ENCODE measurements at places on chromosomes 5 and 9.

DNA sequence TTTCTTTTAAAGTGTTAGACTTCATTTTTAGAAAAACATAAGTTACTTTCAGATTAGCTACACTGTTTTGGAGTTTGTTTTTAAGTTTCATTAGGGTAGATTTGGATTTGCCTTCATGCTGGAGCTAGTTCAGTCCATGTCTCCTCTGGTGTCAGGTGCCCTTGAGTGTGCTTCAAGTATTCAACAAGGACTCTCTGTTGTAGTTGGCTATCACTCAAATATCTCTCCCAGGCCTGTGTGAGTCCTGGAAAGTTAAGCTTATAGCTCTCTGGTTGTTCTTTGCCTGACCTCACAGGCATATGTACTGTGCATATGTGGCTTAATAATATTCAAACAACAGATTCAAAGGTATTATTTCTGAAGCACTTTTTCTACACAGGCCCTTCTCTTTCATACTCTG, 45.4 kb downstream of the PTBP3 start:
- no peak for DNase-seq

DNA sequence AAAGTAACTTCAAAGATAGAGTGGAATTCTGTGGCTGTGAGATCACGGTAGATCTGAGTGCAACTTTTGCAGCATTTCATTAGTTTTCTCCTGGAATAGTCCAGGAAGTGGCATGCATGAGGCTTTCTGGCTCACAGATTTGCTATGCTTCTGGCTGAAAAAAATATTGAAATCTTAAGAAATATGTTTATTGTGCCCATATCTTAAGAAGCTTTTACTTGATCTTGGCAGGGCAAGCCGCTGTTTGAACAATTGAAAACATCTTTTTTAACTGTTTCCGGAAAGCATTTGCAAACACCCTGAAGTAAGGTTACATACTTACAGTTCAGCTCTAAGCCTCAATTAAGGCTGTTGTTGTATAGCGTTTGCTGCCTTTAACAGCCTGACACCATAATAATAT, 135.7 kb upstream of the GDNF start:
- DNase-seq: no peak

DNA sequence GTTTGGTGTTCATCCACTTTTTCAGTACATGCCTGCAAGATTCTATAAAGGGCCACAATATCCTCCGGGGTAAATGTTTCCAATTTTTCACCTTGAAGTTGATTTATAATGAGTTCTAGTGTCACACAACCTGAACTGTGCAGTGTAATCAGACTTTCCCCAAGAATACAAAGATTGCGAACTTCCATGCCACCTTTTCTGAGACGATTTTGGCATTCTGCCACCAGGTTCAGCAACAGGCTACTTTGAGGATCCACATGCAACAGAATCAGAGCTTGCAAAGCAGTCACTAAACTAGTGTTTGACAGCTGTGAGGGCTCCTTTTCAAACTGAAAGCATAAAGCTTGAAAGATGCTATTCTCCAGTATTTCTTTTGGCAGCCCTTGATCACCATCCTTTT, 1.6 kb downstream of the FASTKD3 start:
- DNase-seq: no peak

DNA sequence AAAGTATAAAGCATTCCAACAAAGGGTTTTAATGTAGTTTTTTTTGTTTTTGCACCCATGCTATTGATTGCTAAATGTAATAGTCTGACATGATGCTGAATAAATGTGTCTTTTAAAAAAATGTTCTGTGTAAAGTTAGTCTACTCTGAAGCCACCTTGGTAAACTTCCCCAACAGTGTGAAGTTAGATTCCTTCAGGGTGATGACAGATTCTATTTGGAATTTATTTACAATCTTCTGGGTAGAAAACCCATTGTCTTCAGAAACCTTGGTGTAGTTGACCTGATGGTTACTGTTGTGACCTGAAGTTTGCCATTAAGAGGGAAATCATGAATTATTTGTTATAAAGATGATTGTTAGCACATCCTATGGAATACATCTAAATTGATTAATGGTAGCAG, 64.7 kb upstream of the TRPC7 start:
- no peak for DNase-seq

DNA sequence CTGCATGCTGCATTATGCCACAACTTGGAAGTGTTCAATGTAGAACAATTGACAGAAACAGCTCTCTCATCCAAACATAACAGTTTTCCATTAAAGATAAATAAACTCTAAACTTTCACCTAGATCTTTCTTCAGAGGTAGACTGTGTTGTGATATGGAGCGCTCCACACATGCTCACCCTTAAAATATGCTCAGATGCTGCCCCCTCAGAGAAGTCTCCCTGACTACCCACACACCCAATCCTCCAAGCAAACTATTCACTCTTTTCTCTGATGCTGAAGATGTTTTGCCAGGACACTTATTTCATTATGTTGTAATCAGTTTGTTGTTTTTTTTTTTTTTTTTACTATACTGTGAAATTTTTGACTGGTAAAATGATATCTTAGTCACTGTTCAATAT, 206.6 kb upstream of the RASA1 start:
- no peak for DNase-seq

DNA sequence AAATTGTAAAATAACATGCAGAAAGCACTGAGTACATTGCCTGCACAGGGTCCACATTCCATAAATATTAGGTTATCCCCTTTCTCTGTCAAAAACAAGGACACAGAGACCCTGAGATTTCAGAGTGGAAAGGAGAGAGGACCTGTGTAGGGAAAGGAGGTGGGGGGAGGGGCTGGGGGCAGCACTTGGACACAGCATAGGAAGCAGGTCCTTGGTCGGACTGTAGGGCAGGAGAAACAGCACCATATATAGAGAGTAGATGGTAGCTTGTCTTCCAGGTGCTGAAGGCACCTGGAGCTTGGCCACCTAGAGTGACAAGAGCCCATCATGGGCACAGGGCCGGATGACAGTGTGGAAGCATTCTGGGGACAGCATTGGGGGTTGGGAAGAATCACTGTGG, 2.4 kb downstream of the TPM2 start:
- DNase-seq: no peak

DNA sequence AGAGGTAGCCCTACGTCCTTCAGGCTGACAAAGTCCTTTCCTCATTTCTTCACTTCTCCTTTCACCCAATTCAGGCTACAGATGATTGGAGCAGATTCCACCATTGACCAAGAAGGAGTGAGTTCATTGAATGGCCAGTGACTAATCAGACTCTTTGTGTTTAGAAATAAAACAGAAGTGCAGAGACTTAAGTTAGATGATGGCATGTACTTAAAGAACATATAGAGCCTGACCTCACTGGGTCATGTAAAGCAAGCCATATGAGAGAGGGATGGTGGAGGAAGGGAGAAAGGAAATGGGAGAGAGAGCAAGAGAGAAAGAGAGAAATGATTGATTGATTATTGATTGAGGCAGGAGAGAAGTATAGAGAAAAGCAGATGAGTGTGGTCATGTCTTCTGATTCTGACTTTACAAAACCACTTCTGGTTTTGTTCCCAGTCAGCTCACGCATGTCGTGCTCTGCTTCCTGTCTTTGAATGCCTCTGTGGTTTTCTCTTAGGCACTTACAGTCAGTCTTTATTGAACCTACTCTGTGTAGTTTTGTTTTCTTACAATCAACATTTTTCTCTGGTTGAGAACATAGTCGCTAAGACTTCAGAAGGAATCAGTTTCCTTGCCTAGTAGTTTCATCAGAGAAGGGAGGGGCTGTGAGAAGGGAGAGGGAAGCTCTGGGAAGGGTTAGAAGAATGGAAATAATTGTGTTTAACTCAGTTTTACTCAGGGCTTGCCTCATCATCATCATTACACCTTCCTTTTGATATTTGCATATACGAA, 149.2 kb upstream of the KLF9 start:
- peak; percentile 3 for DNase-seq

DNA sequence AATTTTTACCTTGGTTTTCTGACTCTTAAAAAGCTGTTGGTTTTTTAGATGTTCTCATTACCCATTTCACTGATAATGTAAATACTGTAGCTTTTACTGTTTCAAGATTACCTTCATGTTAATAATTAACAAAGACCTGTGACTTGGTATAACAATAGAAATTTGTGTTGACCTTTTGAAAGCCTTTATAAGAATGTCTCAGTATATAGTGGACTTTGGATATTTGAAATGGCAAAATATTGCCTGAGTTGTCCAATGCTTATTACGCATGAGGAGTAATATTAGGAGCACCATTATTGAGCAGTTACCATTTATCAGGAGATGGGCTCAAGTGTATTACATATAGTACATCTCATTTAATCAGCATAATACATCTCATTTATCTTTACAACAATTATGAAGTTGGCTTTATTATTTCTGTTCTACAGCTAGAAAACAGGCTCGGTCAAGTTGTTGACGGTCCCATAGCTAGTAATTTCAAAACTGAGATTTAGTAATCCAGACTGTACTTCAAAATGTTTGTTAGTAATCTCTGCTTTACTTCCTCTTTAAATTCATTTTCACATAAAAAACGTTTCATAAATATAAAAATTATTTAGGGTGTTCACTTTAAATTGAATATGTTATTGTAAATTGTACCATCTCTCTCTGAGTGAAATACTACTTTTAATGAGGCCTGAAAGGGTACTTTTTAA, 50.7 kb upstream of the FKTN start:
- no peak for DNase-seq

GRCh38 chr5:86909418-86910295, 291.9 kb downstream of the COX7C start:
- DNase-seq: no peak

DNA sequence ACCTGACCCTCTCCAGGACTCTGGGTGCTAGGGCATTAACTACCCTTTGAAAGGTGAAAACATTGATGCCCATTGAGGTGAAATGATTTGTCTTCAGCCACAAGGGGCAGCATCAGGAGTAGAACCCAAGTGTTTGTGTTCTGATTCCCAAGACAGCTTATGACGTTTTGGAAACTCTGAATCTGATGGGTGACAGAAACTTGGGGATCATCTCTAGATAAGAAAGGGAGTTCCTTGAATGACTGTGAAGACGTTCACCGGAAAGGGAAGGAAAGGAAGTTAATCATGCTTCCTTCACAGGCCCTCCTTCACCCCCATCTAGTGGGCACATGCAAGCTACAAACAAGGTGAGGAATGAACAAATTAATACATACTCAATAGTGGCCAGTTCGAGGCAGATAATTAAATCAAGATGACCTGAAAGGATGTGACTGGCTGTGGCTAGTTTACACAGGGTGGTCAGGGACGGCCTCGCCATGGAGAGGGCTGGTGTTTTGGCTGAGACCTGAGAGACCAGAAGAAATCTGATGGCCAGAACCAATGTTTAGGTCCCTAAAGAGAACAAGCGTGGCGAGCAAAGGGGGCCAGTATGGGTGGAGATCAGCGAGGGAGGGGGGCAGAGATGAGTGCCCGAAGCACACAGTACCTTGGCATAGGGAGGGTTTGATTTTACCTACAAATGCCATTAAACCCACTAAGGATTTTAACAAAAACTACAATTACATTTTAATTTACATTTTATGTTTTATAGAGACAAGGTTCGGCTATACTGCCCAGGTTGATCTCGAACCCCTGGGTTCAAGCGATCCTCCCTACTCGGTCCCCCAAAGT, 937 bp upstream of the SLC26A2 start:
- DNase-seq: no peak

DNA sequence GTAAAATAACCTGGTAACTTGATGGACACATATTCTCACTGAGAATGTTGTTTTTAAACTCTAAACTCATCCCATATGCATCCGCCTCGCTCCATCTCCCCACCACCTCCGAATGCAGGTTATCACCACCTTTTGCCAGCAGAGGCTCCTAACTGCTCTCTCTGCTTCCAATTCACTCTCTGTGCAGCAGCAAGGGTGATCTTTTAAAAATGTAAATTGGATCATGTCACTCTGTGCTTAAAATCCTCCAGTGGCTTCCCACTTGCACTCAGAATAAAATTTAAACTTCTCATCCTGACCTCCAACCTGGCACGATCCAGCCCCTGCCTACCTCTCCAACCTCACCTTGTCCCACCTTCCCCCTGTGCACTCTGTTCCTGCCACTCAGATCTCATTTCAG, 317.2 kb downstream of the ZSWIM6 start:
- DNase-seq: no peak

GRCh38 chr9:21609506-21609905, 127.4 kb upstream of the IFNE start:
- no peak for DNase-seq

GRCh38 chr9:110752766-110753165, 84.2 kb downstream of the MUSK start:
- no peak for DNase-seq

DNA sequence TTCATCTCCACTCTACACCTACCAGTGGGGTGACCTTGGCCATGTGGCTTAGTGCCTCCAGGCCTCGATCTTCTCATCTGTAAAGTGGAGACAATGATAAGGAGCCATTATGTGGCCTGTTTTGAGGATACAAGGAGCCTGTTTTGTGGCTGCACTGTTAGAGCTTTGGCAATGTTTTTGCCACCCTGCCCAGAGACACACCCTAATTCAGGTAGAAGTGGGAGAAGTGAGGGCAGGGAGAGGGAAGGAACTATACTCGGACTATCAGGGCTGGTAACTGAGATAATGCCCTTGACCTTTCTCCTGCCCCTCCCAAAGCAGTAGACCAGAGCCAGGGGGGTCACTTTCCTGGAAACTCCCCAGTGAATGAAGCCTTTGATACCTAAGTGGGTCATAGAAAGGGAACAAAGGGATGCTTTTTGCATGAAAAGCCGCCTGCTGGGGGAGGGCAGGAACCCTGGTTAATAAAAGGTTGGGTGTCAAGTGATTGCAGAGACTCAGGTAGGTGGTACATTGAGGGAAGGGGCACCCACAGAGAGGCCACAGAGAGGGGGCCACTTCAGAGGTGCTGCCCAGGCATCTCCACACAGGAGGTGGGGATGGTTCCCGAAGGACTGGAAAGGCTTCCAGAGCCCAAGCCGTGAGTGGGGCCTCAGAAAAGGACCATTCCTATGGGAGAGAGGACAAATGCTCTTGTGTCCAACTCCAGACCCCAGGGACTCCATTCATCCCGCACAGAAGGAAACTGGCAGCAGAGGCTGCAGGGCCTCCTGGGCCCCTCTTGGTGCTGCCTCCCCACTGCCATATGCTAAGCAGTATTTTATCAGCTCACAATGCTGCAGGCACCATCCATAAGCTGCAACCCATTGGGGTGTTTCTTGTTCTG, 42.3 kb upstream of the VDAC1 start:
- no peak for DNase-seq

GRCh38 chr5:147648597-147648996, 133.9 kb downstream of the JAKMIP2 start:
- DNase-seq: no peak

- DNase-seq: no peak
Measured at GRCh38 chr5:132193165-132193694, 34.4 kb downstream of the P4HA2 start.
